Spleen (tissue), 13 donors: ENCODE measurements at places on chromosomes 16 and 17. TPM values are rescaled to one million over a fixed set of nuclear protein-coding genes. Genes with fewer than 3 reads are reported as not detected.

ITGA2B gene
- 1.7 TPM for polyA plus RNA-seq

TMC8 gene
- 158 TPM for polyA plus RNA-seq

KRTAP4-3 gene
- polyA plus RNA-seq: not detected

FTSJ3 gene
- 16.3 TPM for polyA plus RNA-seq

SLFN12L gene
- 0.39 TPM for polyA plus RNA-seq

TNRC6A gene
- 6.5 TPM for polyA plus RNA-seq

- no peak for DNase-seq
These were observed 502 bp downstream of the SMPD3 start for GRCh38 chr16:68447653-68448359.

DNA sequence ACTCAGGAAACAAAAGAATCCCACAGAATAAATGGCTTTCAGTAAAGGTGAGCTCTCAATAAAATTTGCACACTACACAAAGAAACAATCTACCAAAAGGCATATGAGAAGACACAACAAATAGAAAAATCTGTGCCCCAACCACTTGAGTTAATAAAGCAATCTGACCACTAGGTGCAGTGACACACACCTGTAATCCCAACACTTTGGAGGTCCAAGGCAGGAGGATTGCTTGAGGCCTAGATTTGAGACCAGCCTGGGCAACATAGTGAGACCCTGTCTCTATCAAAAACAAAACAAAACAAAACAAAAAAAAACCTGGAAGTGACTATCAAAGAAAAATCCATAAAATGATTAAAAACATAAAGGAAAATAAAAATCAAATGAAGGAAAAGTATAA lies 9.6 kb upstream of the ABCA5 start:
- DNase-seq: no peak

GRCh38 chr17:51387582-51387981 lies 127.2 kb downstream of the UTP18 start:
- DNase-seq: no peak

DNA sequence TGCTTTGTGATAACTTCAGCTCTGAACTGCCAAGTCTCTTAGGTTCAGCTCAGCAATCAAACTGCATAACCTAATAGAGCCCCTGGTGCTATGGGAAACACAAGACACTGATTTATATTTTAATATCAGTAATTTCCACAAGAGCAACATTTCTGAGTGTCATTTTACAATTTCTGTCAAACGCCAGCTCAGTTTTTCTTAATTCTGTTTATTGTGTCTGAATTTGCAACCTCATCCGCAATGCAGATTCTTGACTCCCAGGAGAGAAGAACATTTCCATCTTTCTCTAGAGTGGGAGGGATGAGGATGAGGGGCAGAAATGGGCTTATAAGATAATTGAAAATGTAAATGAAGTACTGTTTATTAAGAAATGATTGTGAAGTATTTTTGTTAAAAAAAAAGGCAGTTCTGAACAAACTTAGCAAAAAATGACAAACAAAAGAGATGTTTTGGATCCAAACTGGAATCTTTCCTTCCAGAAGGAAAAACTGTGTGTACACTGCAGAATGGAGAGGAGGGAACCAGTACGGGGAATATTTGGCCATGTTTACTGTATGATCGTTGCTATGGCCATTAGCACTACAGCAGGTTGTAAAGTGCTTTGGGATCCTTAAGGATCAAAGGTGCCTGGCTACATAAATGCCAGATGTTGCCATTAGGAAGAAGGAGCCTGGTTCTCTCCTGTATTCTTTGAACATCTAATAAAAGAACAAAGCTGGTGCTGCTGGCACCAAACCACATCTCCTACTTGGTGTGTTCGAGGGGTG lies 7.4 kb upstream of the PMFBP1 start:
- DNase-seq: no peak

GRCh38 chr16:67666032-67666551 lies 458 bp downstream of the ENKD1 start:
- DNase-seq: peak; percentile 89

DNA sequence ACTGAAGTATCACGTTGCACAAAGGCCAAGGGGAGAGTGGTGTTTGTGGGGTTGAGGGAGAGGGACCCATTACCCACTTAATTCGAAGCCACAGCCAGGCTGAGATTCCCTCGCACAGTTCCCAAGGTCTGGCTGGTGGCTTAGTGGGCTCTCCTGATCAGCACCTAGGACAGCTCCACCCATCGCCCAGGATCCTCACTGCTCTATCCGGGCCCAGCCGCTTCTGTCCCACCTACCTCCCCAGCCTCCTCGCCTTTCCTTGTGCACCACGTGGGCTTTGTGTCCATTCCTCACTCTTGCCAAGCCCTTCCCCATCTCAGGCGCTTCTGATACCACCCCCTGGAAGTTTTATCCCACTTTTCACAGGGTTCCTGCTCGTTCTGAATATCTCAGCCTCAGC lies 163.5 kb downstream of the CCT6B start:
- no peak for DNase-seq

- DNase-seq: no peak
These were observed 383.0 kb downstream of the PMP22 start for GRCh38 chr17:14882131-14882530.

DNA sequence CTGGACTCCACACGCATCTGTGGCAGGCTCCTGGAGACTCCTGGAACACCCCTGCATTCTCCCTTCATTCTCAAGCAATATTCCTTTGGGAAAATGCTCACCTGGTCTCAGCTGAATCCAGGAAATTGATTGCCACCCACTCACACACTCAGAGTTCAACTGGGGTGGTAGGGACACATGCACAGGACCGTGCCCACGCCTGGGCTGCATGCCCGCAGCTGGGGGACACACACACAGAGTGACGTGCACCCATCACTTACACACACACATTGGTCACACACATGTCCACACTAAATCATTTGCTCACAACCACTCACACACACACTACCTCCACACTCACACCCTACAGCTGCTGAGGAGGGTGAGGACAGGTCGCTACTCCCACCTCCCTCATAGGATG lies 84.8 kb downstream of the ENGASE start:
- DNase-seq: no peak

DNA sequence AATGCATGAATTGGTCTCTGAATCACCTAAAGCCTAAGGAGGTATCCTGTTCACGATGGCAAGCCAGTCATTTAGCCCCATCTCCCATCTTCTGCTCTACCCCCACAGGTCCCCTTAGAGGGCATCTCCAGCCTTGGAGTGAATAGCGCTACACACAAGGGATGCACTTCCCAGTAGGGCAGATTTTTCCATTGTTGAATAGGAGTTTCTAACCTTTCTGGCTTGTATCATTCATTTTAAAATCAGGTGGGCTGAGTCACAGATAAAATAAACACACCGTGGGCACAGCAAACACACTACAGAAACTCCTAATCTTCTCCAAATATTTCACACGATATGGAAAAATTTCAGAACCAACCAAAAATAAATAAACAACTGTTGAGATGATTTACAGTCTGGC lies 201.2 kb upstream of the NOG start:
- DNase-seq: no peak

DNA sequence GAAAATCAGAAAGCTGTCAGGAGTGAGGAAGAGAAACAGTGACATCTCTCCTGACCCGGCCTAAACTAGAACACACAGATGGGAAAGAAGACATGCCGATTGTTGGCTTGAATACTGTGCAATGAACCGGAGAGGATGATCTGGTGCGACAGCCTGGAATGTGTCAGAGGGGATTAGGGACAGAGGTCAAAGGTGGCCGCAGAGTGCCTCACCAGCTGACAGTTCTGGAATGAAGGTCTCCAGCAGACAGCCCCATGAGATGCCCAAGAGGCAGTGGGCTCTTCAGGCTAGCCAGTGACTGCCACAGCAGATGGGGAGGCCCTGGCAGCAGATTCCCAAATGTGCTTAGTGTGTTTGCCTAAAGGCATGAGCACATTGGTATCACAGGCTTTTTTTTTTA lies 623.2 kb downstream of the CDH8 start:
- DNase-seq: no peak

DNA sequence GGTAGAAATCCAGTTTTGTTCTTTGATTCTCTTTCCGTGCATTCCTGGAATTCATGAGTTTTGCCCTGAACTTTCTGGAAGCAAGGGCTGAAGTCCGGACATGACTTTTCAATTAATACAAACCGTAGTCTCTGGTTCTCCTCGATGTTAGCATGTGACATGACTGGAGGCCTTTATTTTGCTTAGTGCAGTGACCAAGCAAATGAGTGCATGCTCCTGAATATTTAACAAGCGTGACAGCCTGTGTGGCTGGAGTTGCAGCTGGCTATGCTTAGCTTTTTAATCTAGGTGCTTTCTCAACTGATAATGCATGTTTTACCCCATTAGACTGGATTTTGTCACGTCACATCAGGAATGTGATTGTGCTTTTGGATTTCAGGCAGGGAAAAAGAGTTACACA lies 302.1 kb downstream of the MAP2K6 start:
- no peak for DNase-seq

DNA sequence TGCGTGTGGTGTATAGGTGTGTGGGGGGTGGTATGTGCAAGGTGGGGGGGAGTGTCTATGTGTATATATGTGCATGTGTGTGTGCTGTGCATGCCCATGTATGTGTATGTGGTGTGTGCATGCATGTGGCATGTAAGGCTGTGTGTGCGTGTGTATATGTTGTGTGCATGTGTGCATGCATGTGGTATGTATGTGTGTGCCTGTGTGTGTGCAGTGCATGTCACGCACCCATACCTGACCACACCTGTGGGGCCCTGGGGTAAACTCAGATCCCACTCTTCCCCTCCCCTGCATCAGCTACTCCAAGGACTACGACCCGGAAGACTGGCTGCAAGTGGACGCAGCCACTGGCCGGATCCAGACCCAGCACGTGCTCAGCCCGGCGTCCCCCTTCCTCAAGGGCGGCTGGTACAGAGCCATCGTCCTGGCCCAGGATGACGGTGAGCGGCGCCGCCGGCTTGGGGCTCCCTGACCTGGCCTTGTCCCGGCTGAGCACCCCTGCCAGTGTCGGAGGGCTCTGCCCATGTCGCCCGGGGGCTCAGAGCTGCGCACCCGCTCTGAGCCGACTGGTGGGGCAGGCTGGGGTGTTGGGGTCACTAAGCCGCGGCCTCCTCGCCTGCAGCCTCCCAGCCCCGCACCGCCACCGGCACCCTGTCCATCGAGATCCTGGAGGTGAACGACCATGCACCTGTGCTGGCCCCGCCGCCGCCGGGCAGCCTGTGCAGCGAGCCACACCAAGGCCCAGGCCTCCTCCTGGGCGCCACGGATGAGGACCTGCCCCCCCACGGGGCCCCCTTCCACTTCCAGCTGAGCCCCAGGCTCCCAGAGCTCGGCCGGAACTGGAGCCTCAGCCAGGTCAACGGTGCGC lies 9.1 kb downstream of the SLC22A31 start:
- peak; percentile 83 for DNase-seq

GRCh38 chr17:63842173-63842539 lies 329 bp downstream of the SMARCD2 start:
- peak; percentile 92 for DNase-seq

DNA sequence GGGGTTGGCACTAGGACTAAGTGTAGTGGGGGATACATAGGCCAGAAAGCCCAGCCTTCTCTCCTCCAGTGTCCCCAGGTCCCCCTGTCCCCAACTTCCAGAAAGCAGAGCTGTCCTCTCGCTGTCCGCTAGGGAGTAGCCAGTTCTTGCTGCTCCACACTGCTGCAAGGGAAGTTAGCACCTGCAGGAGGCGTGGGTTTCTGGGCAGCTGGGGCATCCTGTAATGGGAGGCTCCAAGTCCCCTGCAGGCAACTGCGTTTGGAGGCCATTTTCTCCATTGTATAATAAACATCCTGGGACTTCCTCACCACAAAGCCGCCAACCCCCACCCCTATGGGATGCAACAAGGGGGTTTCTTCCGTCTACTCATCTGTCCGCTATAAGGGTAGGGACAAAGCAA lies 1.7 kb downstream of the RPRML start:
- peak; percentile 32 for DNase-seq

GRCh38 chr16:13042291-13042685 lies 140.9 kb downstream of the SHISA9 start:
- no peak for DNase-seq

GRCh38 chr16:75064403-75065148 lies 52.0 kb downstream of the LDHD start:
- DNase-seq: no peak

- DNase-seq: no peak
These were observed 219.1 kb downstream of the STX8 start for GRCh38 chr17:9356488-9356911.

DNA sequence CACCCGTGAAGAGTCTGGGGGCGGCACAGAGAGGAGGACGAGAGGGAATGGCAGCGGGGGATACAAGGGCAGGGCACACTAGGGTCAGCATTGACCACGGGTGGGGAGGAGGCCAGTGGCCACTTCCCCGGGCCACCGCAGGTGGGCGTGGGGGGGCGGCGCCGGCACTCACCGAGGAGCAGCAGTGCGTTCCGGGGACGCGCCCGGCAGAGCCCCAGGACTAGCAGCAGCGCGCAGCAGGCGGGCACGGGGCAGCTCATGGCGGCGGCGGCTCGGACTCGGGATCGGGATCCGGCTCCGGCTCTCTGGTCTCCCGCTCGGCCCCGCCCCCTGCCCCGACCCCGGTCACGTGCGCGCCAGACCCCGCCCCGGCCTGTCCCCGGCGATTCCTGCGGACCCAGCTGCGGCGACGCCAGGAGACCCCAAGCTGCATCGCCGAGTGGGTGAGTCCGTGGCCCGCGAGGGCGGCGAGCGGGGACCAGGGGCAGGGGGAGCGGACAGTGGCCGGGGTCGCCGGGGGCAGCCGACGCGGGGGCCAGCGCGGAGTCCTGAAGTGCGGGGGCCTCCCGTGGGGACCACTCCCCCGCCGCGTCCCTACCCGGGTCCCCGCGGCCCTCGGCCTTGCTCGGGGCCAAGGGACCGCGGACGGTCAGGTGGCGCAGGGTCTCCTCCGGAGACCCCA lies at the start of the genes SGSH and SLC26A11:
Gene SGSH (minus strand): TSS at position 280 of the 682 bp plus-strand sequence. CDS start 20 bp downstream, at position 260.
Gene SLC26A11 (plus strand): TSS at position 374 of the 682 bp plus-strand sequence. CDS start 1,134 bp downstream, outside the sequence.
- peak; percentile 94 for DNase-seq

- no peak for DNase-seq
These were observed 18.8 kb downstream of the PDZD9 start for GRCh38 chr16:21982108-21982507.

DNA sequence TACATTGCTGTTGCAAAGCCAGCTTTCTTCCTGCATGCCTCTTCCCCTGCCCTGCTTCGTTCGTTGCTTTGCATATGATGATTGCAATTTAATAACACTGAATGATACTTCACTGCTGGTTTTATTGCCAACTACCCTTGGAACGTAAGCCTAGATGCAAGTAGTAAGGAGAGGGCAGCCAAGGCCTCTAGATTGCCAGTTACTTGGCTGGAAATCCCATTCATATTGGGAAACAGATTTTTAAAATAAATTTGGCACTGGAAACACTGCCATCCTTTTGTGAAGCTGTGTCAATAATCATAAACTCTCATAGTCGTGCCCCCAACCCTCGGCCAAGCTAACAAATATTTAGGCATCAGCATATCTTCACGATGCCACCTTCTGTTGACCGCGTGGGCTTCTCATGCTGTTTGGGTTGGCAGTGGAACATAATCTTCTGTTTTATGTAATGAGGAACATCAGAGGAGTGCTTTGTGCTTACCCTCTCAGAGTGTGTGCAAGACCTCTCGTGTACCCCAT lies 86.5 kb downstream of the MAP2K6 start:
- DNase-seq: no peak
